ENCODE measurements at places on chromosomes 2 and 18.

DNA sequence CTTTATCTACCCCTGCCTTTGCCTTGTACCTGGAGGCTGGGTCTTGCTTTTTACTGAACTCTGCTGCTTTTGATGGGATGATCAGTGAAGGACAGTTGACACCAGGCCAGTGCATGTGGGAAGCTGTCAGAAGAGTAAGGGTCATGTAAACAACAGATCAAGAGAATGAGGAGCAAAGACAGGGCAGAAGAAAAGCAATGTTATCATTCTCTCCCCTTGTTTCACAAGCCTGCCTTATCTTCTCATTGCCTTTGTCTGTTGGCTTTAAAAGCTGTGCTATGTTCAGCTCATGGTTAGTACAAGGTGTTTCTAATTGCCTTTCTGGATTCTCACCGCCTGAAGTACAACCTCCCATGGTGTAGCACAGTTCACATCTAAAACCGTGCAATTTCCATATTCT lies 27.6 kb downstream of the LYPD1 start:
- no peak for DNase-seq

DNA sequence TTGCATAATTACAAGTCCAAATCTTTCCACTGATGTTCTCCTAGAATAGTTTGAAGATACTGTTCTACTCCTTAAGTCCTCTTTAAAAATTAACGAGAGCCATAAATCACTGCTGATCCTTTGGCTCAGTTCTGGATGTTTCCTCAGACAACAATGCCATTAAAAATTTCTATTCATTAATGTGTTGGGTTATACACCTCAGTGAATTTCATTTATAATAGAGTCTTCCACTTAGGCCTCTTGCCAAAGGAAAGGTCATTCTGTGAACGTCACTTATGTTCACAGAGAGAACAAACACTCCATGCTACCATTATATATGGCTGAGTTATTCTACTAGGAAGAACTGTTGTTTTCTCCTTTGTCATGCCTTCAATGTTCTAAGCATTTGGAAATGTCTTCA lies 1472.3 kb upstream of the CELF4 start:
- DNase-seq = no peak

GRCh38 chr2:30382995-30383394 lies 64.1 kb upstream of the LCLAT1 start:
- DNase-seq = no peak

DNA sequence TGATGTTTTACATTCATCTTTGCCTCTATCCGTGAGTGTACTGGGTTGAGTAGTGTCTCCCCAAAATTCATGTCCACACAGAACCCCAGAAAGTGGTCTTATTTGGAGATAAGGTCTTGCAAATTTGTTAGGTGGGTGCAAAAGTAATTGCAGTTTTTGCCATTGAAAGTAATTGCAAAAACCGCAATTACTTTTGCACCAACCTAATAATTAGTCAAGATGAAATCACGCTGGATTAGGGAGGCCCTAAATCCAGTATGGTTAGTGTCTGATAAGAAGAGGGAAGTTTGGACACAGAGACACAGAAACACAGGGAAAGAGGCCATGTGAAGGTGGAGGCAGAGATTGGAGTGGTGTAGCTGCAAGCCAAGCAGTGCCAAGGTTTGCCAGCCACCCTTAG lies 57.8 kb upstream of the SPRED2 start:
- no peak for DNase-seq

- peak; percentile 28 for DNase-seq
These were observed 143.7 kb upstream of the RPRM start for GRCh38 chr2:153622285-153622684.

DNA sequence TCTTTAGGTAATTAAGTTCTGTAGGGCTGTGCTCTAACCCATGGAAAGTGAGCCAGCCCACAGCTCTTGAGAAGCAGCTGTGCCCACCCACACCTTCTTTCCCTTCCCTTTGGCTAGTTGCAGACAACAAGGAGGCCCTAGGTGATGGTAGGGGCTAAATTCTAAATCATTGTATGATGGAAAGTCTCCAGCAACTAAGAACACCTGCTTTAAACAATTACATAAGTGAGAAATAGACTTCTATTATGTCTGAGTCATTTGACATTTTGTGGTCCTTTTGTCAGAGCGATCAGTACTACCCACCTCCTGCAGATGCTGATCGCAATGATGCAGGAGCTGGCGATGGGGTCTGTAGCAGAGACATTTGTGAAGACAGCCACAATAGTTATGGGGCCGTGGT lies 79.6 kb downstream of the TEX51 start:
- DNase-seq = no peak

GRCh38 chr18:31229829-31230228 lies 67.2 kb upstream of the DSC1 start:
- no peak for DNase-seq

DNA sequence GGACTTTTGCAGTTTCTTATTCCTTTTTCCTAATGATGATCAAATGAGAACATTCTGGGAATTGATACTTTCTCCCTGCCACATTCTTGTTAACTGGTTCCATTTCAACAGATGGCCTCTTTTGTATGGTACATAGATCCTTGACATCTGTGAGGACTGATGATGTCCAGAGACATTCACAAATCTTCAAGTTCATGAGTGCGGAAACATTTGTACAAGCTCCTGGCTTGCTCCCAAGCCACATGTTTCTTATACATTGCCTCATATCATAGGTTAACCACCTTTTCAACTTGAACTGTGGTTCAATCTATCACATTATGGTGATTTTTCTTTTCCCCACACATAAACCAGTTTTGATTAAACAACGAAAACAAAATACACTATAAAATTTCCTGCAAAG lies 267.3 kb downstream of the CLIP4 start:
- no peak for DNase-seq

GRCh38 chr2:236694146-236694888 lies 124.7 kb downstream of the ACKR3 start:
- DNase-seq = no peak

- DNase-seq = no peak
These were observed 152.9 kb upstream of the DNMT3A start for GRCh38 chr2:25494616-25495015.
